ENCODE measurements at places on chromosomes 6 and 20.

DNA sequence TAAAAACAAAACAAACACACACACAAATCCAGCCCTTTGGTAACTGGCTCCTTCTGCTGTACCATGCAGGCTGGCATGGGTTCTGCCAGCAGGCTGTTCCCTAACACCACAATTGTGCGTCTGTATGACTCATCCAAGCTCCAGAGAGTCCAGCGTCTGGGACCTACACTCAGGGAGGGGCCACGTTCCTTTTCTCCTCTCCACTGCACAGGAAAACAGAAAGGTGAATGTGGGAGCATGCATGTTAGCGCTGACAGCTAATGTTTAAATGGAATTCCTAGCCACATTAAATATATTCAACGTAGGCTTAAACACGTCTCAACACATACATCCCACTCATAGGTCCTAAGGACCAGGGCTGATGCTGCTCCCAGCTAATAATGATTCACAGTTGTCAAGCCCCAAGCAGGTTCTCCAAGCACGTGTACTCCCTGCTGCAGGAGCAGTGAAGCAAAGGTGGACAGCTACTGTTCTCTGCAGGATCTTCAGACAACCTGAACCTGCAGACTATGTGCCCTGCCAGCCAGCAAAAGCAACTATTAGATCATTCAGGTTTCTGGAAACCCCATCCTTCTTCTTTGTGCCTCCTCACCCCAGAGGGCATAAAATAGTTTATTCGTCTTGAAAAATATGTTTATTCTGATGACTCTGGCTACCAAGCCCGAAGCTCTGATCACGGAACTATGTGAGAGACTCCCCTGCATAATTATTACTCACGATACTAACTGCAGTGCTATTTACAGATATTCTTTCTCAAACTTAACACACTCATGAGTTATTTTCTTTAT lies 20.9 kb downstream of the MAP1LC3A start:
- peak; percentile 92 for DNase-seq

DNA sequence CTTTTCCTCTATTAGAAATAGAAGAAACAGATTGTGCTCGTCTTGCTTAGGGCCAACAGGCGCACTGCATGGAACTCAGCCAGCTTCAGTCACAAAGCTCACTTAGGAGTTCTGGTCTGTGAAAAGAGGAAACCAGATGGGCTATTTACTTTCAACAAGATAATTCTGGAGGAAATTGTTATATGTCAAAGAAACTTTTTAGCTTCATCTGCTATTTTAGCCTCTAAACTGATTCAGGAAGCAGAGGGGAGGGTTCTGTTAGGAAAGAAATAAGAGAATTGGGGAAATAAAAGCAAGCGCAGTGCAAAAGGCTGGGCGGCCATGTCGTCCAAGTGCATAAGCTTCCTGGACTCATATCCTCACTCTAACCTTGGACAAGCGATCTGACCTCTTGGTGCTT lies 21.3 kb downstream of the PRKN start:
- DNase-seq = peak; percentile 21

DNA sequence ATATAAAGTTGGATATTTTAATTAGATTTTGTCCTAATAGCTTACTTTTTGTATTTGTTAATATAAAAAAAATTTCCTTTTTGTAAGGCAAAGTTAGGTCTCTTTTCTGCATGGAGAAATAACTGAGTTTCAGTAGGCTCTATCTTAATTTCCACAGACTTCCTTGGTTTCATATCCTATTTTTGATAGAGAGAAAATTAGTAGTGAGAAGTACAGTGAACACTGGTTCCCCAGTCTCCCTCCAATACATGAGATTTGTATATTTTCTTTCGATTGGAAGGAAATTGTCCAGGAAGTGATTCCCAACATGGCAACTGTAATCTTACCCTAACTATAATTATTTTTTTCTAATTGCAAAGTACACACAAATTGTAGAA lies 26.4 kb downstream of the TRIM27 start:
- DNase-seq = no peak

GRCh38 chr6:73579389-73579788 lies 58.6 kb upstream of the EEF1A1 start:
- DNase-seq = no peak

GRCh38 chr20:59398537-59399205 lies 98.3 kb downstream of the EDN3 start:
- DNase-seq = no peak

- DNase-seq = no peak
These were observed 6.3 kb downstream of the BCAS1 start for GRCh38 chr20:54063992-54064676.

- DNase-seq = no peak
These were observed 197.0 kb downstream of the BMP7 start for GRCh38 chr20:57069442-57069841.

DNA sequence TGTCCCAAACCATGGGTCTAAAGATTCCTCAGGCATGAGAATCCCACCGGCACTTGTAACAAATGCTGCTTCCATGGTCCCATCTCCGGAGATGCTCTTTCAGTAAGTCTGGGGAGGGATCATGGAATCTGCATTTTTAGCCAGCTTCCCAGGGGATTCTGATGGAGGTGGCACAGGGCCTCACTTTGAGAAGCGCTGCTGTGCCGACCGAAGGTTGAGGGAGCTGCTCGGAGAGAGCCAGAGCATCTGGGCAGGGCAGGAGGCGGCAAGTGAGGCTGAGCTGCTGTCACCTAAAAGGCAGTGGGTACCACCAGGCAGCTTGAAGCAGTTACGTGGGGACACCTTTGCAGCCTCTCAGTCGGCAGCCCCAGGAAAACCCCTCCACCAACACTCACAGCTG lies 100.2 kb upstream of the CDYL start:
- DNase-seq = no peak

DNA sequence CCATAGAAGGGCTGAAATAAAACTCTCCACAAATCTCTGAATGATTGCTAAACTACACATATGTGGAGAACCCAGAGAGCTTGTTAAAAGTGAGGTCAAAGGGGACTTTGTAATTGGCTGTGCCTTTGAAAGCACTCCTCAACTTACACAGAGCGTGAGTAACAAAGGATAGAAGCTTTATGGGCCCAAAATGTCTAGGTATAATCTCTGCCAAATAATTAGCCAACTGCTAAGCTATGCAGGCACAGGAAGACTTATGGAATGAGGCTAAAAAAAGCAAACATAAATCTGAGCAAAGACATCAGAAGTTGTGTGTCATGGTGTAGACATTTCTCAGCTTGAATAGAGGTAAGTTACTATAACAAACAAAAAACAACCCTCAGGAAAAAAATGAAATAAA lies 23.3 kb upstream of the UST start:
- DNase-seq = no peak

GRCh38 chr6:159044899-159045727 lies at the start of gene TAGAP:
Gene TAGAP (minus strand): TSS chr6:159044991. CDS start chr6:159044146, 845 bp downstream.
- DNase-seq = peak; percentile 45

Measured in C1 segment of cervical spinal cord (tissue), 14 donors.